ENCODE measurements at places on chromosomes 2 and 18.

DNA sequence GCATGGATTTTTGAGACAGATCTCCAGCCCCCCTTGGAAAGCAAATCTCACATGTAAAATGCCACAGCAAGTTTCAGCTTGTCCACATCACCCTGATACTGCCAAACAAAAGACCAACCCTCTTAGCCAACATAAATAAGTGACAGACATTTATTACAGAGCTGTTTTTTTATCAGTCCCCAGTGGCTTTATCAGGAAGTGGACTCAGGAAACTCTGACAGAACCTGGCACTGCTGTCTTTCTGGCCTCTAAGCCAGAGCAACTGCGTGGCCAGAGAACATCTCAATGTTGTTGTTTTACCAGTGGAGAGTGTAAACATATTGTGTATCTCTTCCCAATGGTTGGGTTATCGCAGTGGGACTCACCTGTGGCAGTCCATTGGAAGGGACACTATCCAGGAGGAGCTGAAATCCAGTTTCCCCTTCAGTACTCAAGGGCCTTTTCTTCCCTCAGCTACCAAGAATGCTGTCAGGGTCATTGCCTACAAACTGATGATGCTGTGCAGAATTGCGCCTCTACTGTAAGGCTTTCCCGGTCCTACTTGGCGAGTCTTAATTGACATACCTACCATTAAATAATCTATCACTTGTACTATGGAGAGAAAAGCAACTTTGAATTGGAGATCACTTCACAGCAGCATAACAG is 22.0 kb downstream of the SLC14A1 start:
- DNase-seq: no peak

DNA sequence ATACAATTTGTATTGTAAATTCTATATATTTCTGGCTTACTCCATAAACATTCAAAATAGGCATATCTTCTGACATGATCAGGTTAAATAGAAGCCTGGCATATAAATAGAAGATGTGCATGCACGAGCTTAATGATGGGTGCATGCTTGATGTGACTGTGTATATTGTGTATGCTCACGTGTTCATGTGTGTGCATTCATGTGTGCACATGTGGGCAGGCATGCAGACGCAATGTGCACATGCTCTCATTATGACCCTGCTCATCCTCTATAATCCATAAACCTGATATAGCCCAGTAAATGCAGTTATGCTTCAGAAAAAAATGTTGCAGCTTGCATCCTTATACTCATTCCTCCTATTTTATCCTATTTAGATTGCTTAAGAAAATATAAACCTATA is 29.2 kb downstream of the RAB27B start:
- no peak for DNase-seq

GRCh38 chr2:113201496-113202304 is 27.9 kb downstream of the PSD4 start:
- no peak for DNase-seq

DNA sequence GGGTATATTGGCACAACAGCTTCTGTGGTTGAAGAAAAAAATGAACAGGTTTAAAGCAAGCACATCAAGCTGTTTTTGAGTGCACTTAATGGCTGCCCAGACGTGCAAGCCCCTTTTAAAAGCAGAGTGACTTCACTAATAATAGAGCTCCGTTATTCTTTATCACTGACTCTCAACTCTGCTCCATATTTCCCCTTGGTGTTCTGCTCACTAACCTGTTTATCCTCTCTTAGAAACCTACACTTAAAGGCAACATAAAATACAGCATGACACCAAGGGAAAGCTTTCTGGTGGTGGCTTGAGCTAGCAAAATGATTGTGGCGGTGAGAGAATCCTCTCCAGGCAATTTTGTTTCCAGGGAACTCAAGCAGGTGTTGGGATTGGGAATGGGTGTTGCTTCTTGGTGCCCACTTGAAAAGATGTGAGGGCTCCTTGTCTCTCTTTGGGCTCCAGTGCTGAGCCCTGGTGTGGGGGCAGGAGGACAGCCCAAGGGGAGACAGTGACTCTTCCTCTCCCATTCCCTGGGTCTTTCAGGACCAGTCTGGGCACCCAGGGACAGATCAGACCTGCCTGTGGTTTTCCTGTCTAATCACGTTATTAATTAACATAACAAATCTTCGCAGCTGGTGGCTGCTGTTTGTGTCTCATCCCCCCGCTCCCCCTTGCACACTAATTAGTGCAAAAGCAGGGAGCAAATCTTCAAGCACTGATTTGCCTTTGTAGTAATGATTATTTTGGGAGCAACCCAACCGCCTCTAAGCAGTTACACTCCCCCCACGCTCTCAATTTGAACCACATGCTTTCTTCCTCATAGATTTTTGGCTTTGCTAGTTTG is 289.4 kb upstream of the CXCR4 start:
- no peak for DNase-seq

- no peak for DNase-seq
These were observed 112.1 kb downstream of the KYNU start for GRCh38 chr2:142989273-142990204.

- DNase-seq: no peak
These were observed 82.9 kb downstream of the POLR1A start for GRCh38 chr2:86022661-86023365.

- DNase-seq: no peak
These were observed 38.9 kb downstream of the SRD5A2 start for GRCh38 chr2:31541853-31542252.

DNA sequence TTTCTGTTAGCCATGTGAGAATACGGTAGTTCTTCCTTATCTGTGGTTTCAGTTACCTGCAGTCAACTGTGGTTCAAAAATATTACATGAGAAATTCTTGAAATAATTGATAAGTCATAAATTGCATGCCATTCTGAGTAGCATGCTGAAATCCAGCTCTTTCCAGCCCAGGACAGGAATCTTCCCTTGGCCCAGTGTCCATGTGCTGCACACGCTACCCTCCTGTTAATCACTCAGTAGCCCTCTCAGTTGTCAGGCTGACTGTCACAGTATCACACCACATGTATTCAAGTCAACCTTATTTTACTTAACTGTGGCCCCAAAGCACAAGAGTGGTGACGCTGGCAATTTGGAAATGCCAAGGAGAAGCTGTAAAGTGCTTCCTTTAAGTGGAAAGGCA is 141.1 kb downstream of the TANC1 start:
- no peak for DNase-seq

DNA sequence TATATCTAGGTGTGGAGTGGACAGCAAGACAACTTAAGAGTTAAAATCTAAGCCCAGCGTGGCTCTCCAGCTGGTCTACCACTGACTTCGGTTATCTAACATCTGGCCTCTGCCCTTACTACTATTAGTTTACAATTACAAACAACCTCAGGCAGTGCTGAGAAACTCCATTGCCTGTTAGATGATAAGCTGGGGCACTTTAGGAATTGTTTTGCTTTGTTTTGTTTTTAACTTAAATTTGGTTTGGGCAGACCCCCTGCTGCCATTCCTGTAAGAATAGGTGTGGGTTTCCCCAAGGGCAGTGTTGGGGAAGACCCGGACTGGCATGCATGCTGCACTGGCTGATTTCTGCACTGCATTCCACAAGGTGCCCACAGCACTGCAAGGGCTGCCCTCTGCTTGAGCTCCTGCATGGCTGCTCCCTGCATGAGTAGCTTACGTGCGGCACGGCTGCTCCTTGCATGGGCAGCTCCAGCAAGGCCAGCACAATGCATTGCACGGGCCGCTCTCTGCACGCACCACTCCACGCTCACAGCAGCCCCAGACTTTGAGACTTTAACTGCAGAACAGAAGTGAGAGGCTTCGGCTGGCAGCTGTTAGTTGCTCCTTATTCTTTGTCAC is 74.2 kb upstream of the SERTAD2 start:
- DNase-seq: no peak

DNA sequence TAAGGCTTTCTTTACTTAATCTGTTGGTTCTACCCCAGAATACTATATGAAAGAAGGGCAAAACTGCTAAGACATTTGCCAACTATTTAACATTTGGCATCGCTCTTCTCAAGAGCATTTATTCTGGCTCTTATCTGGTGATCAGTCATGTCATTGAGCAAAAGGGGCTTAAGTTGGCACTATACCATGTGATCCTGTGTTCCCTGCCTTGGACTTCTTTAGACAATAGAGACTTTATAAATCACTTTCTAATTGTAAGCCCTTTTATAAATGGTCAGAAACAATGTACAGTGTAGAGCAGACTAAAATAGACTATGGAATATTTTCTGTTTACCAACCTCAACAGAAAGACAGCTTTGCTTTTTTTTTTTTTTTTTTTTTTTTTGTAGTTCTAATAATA is 52.1 kb downstream of the GTF3C3 start:
- DNase-seq: no peak

- peak; percentile 48 for DNase-seq
These were observed 60.4 kb downstream of the WDSUB1 start for GRCh38 chr2:159226059-159226461.

GRCh38 chr2:211512806-211513205 is 956.4 kb downstream of the CPS1 start:
- DNase-seq: no peak

DNA sequence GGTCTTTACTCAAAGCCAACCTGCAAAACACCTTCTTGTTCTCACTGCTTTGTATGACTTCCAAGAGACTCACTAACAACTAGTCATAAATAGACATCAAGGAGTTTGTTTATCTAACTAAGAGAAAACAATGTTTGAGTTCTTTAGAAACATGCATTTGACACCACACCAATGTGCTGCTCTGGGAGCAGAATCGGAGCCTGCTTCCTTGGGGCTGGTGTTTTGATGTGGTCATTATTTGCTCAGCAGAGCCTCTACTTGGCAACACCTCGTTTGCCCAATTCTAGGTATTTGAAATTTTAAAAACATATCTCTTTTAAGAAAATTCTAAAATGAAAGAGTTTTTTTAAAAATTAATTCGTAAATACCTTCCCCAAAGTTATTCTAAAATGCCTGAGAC is 167.5 kb downstream of the BCL2 start:
- no peak for DNase-seq

DNA sequence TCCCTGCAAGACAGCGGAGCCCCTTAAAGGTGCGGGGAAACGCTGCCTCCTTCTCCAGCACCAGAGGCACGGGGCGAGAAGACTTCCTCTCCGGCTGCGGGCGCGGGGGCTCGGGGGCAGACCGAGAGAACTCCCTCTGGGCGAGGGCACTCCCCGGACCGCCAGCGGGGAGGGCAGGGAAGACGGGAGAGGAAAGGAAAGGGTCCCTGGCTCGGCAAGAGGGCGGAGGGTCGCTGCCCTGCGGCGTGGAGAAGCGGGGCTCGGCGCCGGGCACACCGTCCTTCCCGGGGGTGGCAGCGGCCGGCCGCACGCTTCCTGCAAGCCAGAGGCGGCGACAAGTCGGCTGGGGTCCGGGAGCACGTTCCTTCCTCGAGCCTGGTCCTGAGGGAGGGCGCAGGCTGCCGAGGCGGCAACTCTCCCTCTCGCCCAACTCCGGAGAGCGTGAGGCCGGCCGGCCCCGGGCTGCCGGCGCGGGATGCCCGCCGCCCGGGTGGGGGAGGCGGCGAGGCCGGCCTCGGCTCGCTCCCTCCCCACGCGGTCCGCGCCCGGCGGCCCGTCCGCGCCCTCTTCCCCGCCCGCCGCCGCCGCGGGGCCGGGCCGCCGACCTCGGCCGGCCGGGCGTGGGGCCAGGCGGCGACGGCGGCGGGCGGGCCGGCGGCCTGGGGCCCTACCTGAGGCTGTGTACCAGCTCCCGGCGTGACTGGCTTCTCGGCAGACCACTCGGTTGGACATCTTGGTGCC is 1.1 kb downstream of the MEMO1 start:
- DNase-seq: peak; percentile 50

GRCh38 chr2:58045580-58046334 is 849 bp upstream of the VRK2 start:
- no peak for DNase-seq

GRCh38 chr2:236661061-236661761 is 91.6 kb downstream of the ACKR3 start:
- no peak for DNase-seq

GRCh38 chr2:231601356-231602229 is 8.9 kb downstream of the TEX44 start:
- DNase-seq: peak; percentile 83

- DNase-seq: no peak
These were observed 33.7 kb upstream of the LYPD6B start for GRCh38 chr2:149004836-149005235.

DNA sequence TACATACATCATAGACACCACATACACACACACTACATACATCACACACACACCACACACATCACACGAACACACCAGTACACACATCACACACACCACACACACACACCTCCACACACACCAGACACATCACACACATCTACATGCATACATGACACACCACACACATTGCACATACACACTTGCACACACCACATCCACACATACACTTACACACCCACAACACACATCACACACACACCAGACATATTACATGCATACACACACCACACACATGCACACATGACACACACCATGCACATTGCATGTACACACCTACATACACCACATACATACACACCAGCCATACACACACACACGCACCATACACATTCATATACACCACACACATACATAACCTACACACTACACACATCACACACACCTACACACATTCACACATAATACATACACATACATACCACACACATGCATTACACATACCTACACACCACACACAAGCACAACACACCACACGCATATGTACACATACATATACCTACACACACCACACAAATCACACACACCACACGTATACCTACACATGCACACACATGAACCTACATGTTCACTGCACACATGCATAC is 156.5 kb downstream of the NDUFA10 start:
- DNase-seq: no peak

- DNase-seq: no peak
These were observed 49.2 kb upstream of the CDH20 start for GRCh38 chr18:61284039-61284438.

DNA sequence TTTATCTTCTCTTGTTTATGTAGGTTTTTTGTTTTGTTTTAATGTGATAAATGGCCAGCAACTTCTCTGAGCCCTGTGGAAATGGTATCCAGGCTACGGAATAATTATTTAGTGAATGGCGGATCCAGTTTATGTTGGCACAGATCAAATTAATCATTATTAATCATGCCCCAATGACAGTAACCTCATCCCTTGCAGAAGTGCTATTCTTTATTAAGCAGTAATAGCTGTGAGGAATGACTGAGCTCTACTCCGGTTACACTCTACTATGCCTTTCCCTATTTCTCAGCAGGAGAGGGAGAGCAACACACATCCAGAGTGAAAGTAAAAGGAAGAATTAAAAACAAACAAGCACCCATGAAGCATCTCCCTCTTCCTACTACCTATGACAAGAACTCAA is 84.8 kb downstream of the SETBP1 start:
- DNase-seq: no peak

- DNase-seq: no peak
These were observed 47.2 kb downstream of the USP34 start for GRCh38 chr2:61423714-61424113.

DNA sequence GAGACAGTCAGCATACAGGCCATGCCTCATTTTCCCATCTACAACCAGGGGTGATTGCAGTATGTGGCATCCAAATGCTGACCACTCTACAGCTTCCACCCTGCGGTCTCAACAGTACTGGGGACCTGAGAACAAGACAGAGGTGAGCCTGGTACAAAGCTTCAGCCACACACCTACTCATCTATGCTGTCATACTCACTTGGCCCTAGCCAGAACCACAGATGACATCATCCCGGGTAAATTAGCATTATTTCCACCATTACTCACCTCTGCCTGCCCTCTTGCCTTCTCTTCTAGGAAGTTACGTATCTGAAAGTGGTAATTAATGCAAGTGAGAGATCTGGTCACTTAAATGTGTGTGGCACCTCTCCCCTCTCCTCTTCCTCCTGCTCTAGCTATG is 208.2 kb upstream of the ARL4C start:
- DNase-seq: no peak

Data from GM13976 (cell line).